ENCODE measurements at places on chromosomes 4 and X. TPM values are rescaled to one million over a fixed set of nuclear protein-coding genes. Genes with fewer than 3 reads are reported as not detected.

DNA sequence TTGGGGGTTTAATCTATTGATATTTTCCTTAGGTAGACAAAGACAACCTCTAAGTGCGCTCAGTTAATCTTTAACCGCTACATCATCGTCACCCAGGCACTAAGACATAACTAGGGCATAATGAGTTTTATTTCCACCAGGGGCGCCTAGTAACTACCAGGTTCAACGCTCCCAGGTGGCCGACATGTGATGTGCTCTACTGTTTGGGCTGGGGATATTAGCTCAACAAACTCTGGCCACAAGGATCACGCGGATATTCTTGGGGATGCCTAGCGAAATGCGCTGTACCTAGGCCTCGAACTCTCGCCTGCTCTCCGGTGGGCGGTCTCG is 915 bp upstream of the RAB33B start:
- no peak for DNase-seq

The SPANXN3 gene
- not detected for total RNA-seq

DNA sequence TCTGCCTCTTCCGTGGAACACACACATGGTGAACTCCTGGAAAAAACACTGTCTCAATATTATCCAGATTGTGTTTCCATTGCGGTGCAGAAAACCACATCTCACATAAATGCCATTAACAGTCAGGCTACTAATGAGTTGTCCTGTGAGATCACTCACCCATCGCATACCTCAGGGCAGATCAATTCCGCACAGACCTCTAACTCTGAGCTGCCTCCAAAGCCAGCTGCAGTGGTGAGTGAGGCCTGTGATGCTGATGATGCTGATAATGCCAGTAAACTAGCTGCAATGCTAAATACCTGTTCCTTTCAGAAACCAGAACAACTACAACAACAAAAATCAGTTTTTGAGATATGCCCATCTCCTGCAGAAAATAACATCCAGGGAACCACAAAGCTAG is 87.9 kb downstream of the TET2 start:
- no peak for DNase-seq

GRCh38 chr4:66575008-66575696 is 904.9 kb upstream of the EPHA5 start:
- DNase-seq, result peak; percentile 37

The HELT gene
- total RNA-seq, result not detected

The C4orf50 gene
- total RNA-seq, result 0.05 TPM

GRCh38 chrX:85619962-85620361 is 240.5 kb upstream of the POF1B start:
- no peak for DNase-seq

The GNRHR gene
- not detected for total RNA-seq

GRCh38 chrX:40327085-40327484 is 229.3 kb upstream of the BCOR start:
- no peak for DNase-seq

GRCh38 chr4:151952137-151952536 is 191.3 kb upstream of the GATB start:
- DNase-seq, result no peak

DNA sequence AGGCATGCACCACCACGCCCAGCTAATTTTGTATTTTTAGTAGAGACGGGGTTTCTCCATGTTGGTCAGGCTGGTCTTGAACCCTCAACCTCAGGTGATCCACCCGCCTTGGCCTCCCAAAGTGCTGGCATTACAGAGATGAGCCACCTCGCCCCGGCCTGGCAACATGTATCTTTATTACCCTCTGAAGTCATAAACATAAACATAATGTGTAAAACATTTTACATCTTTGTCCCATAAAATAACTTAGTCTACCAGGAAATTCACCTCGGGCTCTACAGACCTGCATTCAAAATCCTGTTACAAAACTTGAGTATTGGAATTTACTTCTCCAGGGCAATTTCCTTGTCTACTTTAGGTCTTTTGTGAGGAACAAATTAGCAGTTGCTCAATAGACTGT is 68.1 kb upstream of the DUSP21 start:
- DNase-seq, result no peak

DNA sequence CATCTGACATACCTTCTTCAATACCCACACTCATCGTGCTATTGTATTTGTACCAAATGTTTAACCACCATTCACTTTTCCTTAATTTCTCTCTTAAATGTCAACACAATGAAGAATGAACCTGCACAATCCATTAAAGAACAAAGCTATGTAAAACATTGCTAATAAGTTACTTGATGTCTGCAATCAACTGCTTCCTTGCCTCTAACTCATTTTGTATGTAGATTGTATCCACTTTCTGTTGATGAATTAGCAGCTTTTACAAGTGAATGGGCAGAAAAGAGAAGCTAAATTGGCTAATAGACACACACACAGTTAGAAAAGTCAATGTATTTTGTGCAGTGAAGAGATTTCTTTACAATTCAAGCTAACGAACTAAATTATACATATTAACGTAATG is 212.5 kb upstream of the NDST3 start:
- DNase-seq, result no peak

GRCh38 chrX:17595456-17596035 is 141.7 kb upstream of the SCML1 start:
- DNase-seq, result no peak

The GPAT3 gene
- total RNA-seq, result 15.2 TPM

The TCEAL2 gene
- not detected for total RNA-seq

DNA sequence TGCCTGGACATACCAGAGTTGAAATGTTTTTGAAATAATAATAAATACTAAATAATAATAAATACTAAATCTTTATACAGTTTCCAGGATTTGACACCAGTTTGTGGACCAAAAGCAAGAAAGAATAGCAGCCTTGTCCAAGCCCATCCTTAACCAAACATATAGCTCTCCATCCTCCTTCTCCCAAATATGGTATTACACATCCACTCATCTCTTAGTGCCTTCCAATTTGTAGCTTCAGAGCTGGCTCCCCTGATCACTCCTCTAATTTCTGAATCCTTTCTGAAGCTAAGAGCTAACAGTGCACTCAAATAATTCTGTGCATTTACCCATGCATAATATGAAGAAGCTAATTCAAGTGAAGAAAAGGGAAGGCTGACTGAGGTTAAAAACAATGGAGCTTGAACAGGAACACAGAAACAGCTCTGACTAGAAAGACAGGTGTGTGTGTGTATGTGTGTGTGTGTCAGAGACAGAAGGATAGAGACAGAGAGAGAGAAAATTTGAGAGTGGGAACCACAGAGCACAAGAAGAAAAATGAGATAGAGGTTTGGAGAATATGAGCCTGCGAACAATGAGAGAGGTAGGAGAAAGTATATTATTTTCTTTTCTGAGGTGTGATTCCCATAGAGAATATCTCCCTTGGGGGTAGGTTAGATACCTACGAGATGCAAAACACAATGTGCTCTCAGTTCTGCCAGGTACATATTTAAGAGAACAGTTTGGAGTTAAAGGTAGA is 123.5 kb downstream of the CAMK2D start:
- peak; percentile 48 for DNase-seq

DNA sequence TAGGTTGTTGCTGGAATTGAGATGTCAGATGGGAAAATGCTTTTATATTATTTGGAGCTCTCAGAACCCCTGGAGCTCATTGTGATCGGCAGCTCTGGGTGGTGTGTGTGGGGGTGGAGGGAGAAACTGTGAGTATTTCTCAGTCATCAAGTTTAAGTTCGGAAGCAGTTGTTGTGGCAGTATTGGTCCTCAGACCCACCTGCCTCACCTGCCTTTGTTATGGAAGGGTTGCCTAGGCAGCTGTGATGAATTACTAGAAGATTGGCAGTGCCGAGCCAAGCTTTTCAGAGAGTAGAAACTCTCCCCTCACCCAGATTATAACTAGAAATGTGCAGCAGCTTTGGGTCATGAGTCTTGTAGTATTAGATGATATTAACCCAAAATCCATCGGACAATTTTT is 9.5 kb downstream of the IGSF1 start:
- no peak for DNase-seq

DNA sequence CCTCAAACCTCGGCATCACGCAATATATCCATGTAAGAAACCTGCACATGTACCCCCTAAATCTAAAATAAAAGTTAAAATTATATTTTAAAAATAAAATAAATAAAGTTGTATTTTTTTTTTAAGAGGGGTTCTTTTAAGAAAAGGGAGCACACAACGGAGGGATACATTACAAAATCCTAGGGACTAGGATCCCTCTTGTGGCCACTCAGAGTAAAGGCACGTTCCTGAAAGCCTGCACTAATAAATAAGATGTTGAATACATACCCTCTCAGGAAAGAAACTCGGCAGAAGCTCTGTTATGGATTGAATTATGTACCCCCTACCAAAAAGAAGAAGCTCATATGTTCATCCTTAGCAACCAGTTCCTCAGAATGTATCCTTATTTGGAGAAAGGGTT is 50.9 kb upstream of the PRDX4 start:
- DNase-seq, result peak; percentile 26

GRCh38 chr4:183353557-183353956 is 31.3 kb upstream of the CLDN24 start:
- no peak for DNase-seq

- DNase-seq, result no peak
These were observed 46.9 kb downstream of the SH2D1A start for GRCh38 chrX:124393238-124393637.

The CACNA1F gene
- total RNA-seq, result not detected

DNA sequence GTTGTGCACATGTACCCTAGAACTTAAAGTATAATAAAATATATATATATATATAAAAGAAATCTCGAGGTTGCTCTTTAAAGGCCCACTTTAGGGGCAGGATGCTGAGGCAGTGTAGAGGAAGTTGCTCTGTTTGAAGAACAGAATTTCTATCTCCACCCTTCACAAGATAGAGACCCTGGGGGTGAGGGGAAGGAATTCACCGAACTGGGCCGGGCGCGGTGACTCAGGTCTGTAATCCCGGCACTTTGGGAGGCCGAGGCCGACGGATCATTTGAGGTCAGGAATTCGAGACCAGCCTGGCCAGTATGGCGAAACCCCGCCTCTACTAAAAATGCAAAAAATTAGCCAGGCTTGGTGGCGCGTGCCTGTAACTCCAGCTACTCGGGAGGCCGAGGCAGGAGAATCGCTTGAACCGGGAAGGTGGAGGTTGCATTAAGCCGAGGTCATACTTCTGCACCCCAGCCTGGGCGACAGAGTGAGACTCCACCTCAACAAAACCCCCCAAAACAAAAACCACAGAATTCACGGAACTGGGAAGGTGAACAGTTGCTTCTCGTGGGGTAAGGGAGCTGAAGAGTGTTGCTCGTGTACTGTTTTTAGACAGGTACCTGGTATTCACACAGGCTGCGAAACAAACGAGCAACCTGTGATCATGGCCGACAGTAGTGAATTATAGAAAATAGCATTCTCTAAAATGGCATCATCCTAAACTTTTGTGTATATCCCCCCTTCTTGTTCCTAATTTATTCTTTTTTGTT is 6.2 kb downstream of the PLAC8 start:
- no peak for DNase-seq

GRCh38 chr4:71186566-71187403 is 152.0 kb upstream of the SLC4A4 start:
- DNase-seq, result peak; percentile 72

GRCh38 chrX:56284269-56284668 is 52.1 kb downstream of the KLF8 start:
- no peak for DNase-seq

DNA sequence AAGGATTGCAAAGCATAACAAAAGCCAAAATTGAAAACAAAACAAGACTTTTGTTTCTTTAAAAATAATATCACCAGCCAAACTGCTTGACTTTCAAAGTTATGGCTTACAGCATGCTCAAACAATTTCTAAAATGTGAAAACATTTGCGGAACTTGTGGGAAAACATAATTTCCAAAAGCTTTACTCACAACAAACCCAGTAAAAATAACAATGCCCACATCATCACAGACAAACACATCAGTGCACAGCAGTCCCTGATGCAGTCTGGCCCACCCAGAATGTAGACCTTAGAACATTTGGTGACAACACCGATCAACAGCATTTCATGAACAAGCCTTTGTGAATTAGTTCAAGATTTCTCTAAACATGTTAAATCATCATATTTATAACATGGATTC is 98.9 kb downstream of the ARHGAP6 start:
- DNase-seq, result no peak

The POU3F4 gene
- total RNA-seq, result not detected

DNA sequence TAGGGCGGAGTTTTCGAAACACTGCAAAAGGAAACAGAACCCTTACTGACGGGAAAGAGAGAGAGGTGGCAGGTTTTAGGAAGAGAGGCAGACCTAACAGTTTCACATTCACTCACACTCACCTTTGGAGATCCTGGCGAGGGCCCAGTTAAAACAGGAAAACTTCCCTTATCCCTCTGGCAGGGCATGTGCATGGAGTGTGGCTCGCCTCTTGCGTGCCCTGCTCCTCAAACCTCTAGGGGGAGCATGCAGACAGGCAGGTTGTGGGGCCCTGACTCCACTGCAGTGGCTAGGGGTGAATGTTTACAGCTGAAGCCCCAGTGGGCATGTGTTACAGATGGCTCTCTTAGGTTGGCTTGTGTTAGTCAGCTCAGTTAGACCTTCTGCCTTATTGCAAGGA is 451.5 kb downstream of the UBE2NL start:
- DNase-seq, result no peak

DNA sequence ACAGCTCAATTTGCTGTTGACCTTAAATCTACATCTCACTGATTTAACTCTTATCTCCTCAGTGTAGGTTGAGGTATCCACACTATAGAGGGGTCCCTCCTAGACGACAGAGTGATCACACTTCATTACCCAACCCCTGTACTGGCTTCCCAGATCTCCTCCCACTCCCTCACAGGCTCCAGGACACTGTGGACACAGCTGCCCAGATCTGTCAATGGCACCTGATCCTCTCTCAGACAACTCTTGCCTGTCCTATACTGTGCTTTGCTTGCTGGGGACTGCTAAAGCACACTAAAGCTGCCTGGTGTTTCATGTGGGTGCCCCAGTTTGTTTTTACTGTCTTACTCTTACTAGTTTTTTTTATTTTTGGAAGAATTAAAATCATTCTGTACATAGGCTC is 27.9 kb downstream of the RAB40AL start:
- DNase-seq, result peak; percentile 79

DNA sequence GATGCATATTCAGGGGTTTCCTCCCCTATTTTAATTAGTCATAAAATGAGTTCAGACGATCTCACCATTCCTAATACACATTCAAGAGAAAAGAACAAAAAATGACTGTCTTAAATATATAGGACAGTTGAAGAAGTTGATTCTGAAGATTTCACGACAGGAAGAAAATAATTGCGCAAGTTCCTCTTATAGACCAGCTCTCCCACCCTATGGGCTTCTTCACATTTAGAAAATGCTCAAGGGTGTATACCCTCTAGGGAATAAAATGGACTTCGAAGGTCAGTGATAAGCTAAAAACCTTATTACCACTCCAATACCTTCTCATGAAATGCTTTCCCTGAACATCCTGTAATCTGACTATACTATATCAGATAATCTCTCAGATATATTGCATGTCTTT is 149.2 kb upstream of the TEX13C start:
- no peak for DNase-seq

DNA sequence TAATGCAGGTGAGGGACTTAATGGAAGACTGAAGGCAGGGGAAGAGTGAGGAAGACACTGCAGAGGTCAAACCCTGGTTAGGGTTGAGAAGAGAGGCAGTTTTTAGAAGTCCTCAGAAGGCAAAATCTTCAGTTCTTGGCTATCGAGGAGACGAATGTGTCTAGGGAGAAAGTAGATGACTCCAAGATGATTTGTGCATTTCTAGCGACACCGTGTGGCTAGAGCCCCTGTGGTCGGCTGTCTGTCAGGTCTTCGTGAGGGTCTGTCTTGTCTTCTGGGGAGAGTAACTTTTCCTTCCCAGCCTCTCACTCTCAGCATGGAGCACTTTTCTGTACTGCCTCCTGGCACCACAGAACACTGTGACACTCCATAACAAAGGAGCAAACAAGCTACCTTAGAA is 458.1 kb downstream of the STIM2 start:
- peak; percentile 57 for DNase-seq

The SSX2B gene
- not detected for total RNA-seq

GRCh38 chrX:111719426-111720210 is 38.6 kb downstream of the ALG13 start:
- DNase-seq, result no peak
